ENCODE measurements at places on chromosomes 13 and 19.

GRCh38 chr19:13209484-13210338 is 59.5 kb downstream of the IER2 start:
- DNase-seq: no peak

GRCh38 chr13:78594456-78594975 is 8.8 kb downstream of the POU4F1 start:
- no peak for DNase-seq

DNA sequence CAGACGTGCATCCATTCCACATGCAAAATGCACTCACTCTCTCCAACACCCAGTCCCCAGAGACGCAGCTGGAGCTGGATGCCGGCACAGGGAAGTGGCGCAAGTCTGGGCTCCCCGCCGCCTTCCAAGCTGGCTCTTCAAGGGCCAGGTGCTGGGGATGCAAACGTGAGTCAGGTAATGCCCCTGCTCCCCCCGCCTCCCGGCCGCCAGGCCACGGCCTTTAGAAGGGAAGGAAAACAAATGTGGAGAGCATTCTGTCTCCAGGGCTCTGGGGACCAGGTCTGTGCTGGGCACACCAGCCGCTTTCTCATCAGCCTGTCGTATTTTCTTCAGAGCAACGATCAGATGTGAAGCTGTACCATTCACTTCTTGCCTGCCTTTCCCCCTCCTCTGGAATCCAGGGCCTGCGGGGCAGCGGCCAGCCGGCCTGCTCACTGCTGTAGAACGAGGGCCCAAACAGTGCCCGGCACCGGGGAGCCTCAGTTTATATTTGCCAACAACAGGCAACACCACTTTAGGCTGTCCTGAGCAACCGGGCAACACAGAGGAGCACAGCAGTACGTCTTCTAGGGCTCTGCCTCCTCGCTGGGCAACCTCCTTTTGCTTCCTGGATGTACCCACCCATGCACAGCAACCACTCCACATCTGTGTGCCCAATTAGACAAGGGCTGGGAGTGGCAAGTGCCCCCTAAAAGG is 3.8 kb downstream of the RAB20 start:
- no peak for DNase-seq

DNA sequence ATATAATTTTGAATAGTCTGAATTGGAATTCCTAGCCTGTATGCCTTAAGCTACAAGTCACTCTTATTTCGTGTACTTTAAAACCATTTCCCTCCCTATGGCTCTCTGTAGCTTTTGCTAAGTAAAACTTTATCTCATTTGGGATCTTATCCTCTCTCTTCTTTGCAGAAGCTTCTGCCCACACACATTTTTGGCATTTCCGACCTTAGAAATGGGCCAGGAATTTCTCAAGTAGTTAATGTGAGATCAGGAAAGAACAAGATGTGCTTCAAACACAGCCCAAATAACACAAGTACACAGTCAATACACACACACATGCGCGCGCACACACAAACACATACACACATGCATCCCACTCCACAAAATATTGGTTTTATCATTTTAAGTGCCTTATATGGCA is 931.0 kb upstream of the MIR17HG start:
- no peak for DNase-seq

DNA sequence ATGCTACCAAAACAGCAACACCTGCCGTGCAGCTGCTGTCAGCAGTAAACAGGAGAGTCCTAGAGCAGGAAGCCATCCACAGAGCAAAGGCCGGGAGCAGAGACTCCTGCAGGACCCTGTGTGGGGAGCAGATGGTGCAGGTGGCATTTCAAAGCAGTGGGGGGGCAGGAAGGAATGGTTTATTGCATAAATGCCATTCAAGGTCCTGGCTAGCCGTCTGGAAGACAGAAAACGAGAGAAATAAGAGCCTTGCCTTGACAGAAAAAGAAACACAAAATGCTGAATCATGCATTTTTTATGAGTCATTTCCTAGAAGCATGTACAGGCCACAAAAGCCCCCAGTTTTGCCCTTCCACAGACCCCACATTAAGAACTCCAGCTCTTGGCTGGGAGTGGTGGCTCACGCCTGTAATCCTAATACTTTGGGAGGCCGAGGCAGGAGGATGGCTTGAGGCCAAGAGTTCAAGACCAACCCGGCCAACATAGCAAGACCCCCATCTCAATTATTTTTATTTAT is 5.4 kb downstream of the RSPH6A start:
- no peak for DNase-seq

- no peak for DNase-seq
Measured at GRCh38 chr19:40685563-40685962, 4.9 kb downstream of the NUMBL start.

- no peak for DNase-seq
Measured at GRCh38 chr13:114071410-114071809, 61.0 kb downstream of the RASA3 start.

GRCh38 chr19:2977746-2978138 is 378 bp downstream of the TLE6 start:
- DNase-seq: no peak

DNA sequence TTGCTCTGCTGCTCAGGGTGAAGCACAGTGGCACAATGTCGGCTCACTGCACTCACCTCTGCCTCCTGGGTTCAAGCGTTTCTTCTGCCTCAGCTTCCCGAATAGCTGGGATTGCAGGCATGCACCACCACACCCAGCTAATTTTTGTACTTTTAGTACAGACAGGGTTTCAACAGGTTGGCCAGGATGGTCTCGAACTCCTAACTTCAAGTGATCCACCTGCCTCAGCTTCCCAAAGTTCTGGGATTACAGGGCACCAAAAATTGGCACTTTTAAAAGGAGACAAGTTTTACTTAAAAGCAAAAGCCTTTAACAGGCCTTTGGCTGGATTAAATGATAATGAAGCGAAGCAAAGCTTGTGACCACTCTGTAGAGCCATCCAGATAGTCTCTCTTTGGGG is 12.5 kb upstream of the TSHZ3 start:
- DNase-seq: no peak

- no peak for DNase-seq
Measured at GRCh38 chr13:103525530-103525929, 459.3 kb upstream of the SLC10A2 start.

DNA sequence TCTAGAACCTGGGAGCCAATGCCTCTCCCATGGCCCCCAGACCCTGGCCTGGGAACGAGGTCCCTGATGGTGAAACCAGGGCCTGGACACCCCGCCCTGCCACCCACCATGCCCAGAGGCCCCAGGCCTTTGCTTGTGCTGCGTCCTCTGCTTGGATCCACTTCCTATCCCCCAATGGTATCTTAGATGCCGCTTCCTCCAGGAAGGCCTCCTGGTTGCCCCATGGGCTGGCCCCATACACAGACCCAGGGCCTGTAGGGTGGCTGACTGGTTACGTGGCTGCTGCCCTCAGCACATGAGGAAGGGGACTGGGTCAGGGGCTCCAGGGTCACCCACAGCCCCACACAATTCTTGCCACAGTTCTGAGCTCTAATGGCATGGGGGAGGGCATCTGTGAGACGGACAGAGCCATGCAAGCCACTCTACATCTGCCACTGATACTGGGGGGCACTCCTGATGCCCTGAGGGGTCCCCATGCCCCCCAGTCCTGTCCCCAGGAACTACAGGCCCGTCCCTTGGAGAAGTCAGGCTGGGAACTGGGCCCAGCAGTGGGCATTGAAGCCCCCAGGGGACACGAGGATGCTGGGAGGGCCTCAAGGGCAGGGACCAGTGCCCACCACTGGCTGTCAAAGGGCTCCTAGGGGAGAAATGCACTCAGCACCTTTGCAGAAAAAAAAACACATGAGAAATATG is 5.0 kb downstream of the RPL36 start:
- DNase-seq: no peak

DNA sequence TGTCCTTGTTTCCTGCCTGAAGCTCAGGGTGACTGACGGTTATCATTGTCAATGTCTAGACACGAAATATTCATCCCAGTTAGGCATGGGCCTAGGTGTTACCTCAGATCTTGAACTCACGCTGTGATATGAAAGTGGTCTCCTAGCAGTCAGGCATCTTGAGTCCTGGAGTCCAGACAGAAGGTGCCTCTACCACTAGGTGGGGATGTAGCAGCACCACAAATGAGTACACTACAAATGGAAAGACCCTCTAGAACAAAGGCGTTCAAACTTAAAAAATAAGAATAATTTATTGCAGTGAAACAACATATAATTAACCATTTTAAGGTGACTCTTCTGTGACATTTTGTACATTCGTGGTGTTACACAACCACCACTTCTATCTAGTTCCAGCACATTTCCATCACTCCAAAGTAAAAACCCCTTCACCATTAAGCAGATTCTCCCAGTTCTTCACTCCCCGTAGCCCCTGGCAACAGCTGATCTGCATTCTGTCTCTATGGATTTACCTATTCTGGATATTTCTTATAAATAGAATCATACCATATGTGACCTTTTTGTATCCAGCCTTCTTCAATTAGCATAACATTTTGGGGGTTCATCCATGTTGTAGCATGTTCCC is 11.9 kb upstream of the FRY start:
- no peak for DNase-seq

DNA sequence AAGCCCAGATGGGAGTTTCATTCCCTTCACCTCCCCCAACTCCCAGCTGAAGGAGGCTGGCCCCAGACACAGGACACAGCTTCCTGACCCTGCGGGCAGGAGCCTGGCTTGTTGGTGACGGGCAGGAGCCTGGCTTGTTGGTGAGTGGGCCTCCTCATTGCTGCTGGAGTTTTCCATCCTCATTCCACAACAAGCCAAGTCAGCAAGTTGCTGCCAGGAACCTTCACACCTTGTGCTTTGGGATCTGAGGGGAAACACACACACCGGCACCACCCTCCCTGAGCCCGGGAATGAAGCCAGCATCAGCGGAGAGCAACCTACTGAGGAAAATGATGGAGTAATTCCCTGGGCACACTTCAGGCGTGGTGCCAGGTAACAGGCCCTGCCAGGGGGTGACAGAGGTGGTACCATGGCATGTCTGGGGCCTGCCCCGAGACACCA is 74.9 kb downstream of the ALOX5AP start:
- no peak for DNase-seq

DNA sequence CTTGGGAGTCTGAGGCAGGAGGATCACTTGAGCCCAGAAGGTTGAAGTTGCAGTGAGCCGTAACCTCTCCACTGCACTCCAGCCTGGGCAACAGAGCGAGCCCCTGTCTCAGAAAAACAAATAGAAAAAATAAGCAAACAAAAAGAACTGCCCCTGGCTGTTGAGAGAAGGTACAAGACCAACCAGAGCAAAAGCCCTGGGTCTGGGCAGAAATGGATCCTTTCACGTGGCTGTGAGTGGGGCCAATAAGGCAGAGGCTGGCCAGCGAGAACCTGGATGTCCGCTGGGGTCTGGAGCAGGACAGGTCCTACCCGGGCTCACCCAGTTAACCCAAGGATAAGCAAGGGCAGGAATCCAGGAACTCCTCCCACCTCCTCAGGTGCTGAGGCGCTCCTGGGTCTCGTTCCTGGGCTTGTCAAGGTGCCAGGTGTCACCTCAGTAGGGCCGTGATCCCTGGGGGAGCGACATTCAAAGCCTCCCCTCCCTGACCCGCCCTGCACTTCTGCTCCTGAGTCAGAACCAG is 4.7 kb upstream of the SLC5A5 start:
- no peak for DNase-seq

GRCh38 chr19:39641773-39642172 is 13.9 kb upstream of the LGALS16 start:
- DNase-seq: no peak

DNA sequence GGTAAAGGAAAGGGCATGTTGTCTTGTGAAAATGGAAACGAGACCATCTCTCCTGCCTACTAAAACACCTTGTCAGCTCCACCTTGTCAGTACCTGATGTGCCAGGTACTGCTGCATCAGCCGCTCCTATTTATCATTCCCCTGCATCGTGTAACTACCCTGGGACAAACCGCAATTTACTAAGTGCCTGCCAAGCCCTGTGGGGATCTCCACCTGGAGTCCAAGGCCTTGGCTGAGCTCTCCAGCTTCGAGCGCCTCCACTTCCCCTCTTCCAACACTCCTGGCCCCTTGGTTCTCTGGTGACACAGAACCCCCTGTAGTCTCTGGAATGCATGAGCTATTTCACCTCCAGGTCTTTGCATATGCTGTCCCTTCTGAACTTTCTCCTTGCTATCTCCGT is 25.9 kb upstream of the CCNP start:
- DNase-seq: no peak

GRCh38 chr13:110305949-110306339 is 1.0 kb downstream of the COL4A1 start:
- no peak for DNase-seq

DNA sequence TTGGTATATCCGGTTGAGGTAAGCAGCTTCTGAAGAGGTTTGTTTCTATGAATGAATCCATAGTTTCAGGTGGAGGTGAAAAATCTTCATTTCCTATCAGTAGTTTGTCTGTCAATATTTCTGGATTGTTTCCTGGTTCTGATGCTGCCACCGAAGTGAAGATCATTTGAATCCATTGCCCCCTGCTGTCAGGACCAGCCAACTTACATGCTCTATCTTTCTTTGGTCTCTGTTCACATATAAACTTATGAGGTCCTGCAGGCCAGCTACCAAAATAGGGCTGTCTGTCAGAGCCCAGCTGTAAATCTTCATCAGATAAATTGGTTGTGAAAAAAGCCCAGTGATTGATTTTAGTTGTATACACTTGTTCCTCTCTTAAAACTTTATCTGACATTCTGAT is 15.2 kb upstream of the N4BP2L1 start:
- DNase-seq: no peak

DNA sequence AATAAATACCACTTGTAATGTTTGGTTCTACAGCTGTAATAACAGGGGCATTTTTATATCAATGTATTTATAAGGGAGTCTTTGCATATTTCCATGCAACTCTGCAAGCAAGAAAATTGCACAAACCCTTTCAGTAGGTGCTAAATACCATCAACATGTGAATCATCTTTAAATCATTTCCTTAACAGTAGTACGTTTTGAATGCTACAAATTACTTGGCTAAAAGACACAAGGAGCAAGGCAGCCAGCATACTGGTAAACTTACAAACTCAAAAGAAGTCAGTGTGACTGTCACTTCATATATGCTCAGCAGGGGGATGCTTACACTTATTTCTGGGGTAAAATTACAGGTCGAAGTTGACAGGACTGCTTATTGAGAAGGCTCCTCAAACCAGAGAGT is 402.4 kb downstream of the EFNB2 start:
- no peak for DNase-seq

- DNase-seq: no peak
Measured at GRCh38 chr13:43044720-43045301, 21.4 kb downstream of the DNAJC15 start.

- no peak for DNase-seq
Measured at GRCh38 chr19:13260883-13261653, 110.9 kb downstream of the IER2 start.

DNA sequence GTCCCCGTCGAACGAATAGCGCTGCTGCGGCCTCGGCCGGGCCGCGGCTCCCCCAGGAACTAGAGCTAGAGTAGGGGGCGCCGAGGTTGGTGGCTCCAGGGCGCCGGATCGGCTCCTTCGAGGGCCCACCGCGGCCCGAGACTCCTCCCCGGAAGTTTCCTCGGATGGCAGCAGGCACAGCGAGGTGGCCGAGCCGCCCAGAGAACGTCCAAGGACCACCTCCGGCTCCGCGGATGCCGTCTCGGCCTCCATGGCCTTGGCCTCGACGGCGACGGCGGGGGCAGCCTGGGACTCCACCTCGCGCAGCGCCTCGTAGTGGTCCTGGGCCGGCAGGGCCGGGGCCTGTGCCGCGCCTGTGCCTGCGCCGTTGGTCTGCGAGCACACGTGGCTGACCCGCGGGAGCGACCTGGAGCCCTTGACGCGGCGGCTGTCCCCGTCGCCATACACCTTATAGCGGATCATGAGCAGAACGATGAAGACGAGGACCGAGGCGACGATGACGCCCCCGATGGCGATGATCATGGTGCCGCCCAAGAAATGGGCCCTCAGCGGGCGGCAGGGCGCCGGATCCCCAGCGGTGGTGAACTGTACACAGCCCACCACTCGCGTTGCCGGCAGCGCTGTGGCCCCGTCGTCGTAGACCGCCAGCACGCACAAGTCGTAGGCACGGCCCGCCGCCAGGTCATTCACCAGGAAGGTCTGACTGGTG is 11.8 kb downstream of the IFNL1 start:
- DNase-seq: no peak

Data from activated CD4-positive, CD25-positive, alpha-beta regulatory T cell (primary cell).